ENCODE measurements at places on chromosomes 7 and 10.
A peak's percentile ranks its signal among the peaks of the same experiment; 100 is the strongest.

DNA sequence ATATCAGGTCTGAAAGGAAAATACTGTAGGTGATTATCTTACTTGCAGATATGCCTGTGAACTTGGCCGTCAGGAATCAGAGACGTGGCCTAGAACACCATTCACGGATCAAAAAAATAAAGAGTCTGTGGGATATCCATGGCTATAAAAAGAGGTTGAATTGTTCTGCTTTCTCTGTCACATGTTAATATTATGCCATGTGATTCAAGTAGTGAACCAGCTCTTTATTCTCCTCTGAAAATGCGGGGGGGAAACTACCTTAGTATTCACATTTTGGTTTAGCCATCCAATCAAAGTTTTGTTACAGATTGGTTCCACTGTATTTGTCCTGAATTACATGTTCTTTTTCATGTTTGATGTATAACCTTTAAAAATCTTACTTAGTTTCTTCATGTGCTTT is 120.5 kb downstream of the CCNY start:
- no peaks in the 10 kb centered on the region for H3K36me3 ChIP-seq
- H3K4me1 ChIP-seq: peaks cover 64% of the 10 kb centered on the region
- H3K4me3 ChIP-seq: no peak overlapping the region
- no peaks in the 10 kb centered on the region for H3K27me3 ChIP-seq

GRCh38 chr10:60286559-60286958 is 103.1 kb downstream of the ANK3 start:
- H3K27me3 ChIP-seq: no peaks in the 10 kb centered on the region
- H3K4me1 ChIP-seq: peaks cover 5% of the 10 kb centered on the region
- H3K4me3 ChIP-seq: no peak overlapping the region
- no peak overlapping the region for H3K27ac ChIP-seq
- H3K36me3 ChIP-seq: no peaks in the 10 kb centered on the region
- no peak for DNase-seq

GRCh38 chr10:102101152-102101551 is 19.0 kb downstream of the LDB1 start:
- H3K4me1 ChIP-seq: no peaks in the 10 kb centered on the region
- H3K27me3 ChIP-seq: no peaks in the 10 kb centered on the region
- peaks cover 17% of the 10 kb centered on the region for H3K36me3 ChIP-seq

GRCh38 chr10:3527869-3528268 is 257.1 kb downstream of the KLF6 start:
- H3K36me3 ChIP-seq: no peaks in the 10 kb centered on the region
- no peaks in the 10 kb centered on the region for H3K4me1 ChIP-seq

- H3K36me3 ChIP-seq: peaks cover 37% of the 10 kb centered on the region
- H3K27ac ChIP-seq: no peak overlapping the region
- DNase-seq: peak; percentile 15
- H3K27me3 ChIP-seq: peaks cover 2% of the 10 kb centered on the region
- no peak overlapping the region for H3K4me3 ChIP-seq
- peaks cover 29% of the 10 kb centered on the region for H3K4me1 ChIP-seq
Observed at GRCh38 chr7:71511361-71511807, 379.4 kb downstream of the GALNT17 start.

GRCh38 chr7:50558294-50559053 is 6.7 kb downstream of the DDC start:
- no peak overlapping the region for H3K27ac ChIP-seq
- no peaks in the 10 kb centered on the region for H3K36me3 ChIP-seq
- no peaks in the 10 kb centered on the region for H3K27me3 ChIP-seq
- no peak overlapping the region for H3K4me3 ChIP-seq
- H3K4me1 ChIP-seq: peaks cover 23% of the 10 kb centered on the region
- DNase-seq: no peak

- no peak for DNase-seq
- peaks cover 21% of the 10 kb centered on the region for H3K36me3 ChIP-seq
- H3K4me3 ChIP-seq: peak overlapping the region; percentile 14
- H3K27ac ChIP-seq: peak overlapping the region; percentile 74
Observed at GRCh38 chr7:13980474-13980873, 9.0 kb downstream of the ETV1 start.

DNA sequence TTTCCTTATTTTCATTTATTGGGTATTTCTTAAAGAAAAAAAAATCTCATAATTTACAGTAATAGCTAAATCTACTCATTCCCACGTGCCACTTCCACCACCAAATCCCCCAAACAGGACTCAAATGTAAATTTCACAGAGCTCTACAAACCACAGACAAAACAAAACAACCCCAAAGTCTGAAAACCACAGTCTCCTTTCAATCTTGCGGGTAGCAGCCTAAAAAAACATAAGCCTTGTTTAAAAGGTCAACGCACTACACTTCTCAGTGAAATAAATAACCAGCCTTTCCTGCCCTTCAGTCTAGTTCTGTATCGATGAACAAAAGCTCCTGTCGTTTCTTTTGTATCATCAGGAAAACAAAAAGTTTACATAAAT is 121.8 kb upstream of the AFAP1L2 start:
- H3K36me3 ChIP-seq: no peaks in the 10 kb centered on the region
- peaks cover 59% of the 10 kb centered on the region for H3K4me1 ChIP-seq
- DNase-seq: no peak
- H3K27me3 ChIP-seq: no peaks in the 10 kb centered on the region
- peak overlapping the region; percentile 87 for H3K27ac ChIP-seq

- peak overlapping the region; percentile 90 for H3K4me3 ChIP-seq
- H3K27me3 ChIP-seq: no peaks in the 10 kb centered on the region
- peaks cover 20% of the 10 kb centered on the region for H3K4me1 ChIP-seq
- peaks cover 33% of the 10 kb centered on the region for H3K36me3 ChIP-seq
- H3K27ac ChIP-seq: peak overlapping the region; percentile 96
Observed at GRCh38 chr10:103917302-103918052, 507 bp downstream of the STN1 start.

DNA sequence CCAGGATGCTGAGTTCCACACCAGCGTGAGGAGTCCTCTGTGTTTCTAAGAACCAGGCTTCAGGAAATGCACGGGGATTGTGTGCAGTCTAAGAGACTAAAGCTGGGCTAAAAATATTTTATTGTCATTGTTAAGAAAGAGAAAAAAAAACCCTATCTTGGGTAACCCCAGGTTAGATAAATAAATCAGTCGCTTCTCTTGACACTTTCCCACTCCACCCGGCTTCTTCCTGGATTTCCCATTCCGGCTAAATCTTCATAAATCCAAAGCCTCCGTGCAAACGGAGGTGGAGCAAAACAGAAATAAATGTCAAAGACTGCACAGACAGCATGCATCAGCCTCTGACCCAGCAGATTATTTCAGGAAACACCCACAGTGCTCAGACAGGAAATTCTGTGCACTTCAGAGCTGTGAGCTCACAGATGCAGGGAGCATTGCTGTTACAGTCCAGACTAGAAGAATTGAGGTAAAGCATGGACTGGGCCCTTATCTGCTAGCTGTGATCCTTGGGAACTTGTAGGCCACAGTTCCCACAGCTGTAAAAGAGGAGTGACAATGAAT is 44.8 kb upstream of the GRID1 start:
- H3K36me3 ChIP-seq: no peaks in the 10 kb centered on the region
- H3K27ac ChIP-seq: no peak overlapping the region
- peaks cover 8% of the 10 kb centered on the region for H3K4me1 ChIP-seq
- no peak overlapping the region for H3K4me3 ChIP-seq
- no peaks in the 10 kb centered on the region for H3K27me3 ChIP-seq

DNA sequence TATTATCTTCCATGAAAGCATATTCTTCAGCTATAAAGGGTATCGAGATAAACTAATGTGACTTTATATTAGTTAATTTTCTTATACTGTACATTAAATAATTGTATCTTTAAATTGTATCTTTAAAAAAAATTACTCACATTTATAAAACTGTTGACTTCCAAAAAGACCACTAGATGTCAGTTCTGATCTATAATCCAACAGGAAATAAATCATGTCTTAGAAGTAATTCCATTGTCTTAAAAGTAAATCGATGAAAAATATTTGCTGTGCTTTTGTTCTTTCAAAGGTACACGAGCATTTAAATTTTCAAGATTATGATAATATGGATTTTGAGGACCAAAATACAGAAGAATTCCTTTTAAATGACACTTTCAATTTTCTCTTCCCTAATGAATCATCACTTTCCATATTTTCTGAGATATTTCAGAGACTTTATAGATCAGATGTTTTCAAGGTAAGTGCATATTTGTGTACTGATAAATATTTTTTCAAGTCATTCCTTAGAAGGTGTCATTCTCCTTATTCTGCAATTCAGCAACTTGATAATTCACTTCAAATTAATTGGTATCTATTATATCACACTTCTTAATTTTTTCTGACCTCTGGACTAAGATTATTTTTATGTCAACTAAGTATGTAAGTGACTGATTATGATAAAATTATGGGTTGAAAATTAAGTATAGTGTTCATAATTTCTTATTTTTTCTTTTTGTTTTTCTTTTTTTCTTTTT is 138.5 kb downstream of the CPED1 start:
- peaks cover 3% of the 10 kb centered on the region for H3K4me1 ChIP-seq
- H3K36me3 ChIP-seq: no peaks in the 10 kb centered on the region
- no peak overlapping the region for H3K27ac ChIP-seq
- H3K4me3 ChIP-seq: no peak overlapping the region

- no peak overlapping the region for H3K4me3 ChIP-seq
- H3K27ac ChIP-seq: no peak overlapping the region
- peaks cover 13% of the 10 kb centered on the region for H3K4me1 ChIP-seq
- DNase-seq: peak; percentile 63
- H3K27me3 ChIP-seq: peaks cover 13% of the 10 kb centered on the region
Observed at GRCh38 chr7:129635300-129636029, 23.9 kb downstream of the NRF1 start.

DNA sequence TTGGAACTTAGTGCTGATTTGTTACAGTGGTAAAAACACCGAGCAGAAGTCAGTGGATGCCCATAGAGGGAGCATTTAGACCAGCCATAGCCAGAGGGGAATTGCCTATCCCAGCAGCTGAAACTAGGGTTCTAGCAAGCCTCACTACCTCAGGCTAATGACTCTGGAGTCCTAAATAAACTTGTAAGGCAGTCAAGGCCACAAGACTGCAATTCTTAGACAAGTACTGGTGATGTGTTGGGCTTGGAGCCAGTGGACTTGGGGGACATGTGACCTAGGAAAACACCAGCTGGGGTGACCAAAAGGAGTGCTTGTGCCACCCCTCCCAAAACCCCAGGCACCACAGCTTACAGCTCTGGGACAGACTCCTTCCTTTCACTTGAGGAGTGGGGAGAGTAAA is 209.0 kb downstream of the MAGI2 start:
- no peaks in the 10 kb centered on the region for H3K4me1 ChIP-seq
- no peaks in the 10 kb centered on the region for H3K27me3 ChIP-seq

GRCh38 chr10:125222515-125223308 is 62.3 kb upstream of the CTBP2 start:
- no peak for DNase-seq
- no peak overlapping the region for H3K4me3 ChIP-seq
- no peaks in the 10 kb centered on the region for H3K36me3 ChIP-seq
- H3K4me1 ChIP-seq: peaks cover 21% of the 10 kb centered on the region
- H3K27me3 ChIP-seq: peaks cover 2% of the 10 kb centered on the region
- no peak overlapping the region for H3K27ac ChIP-seq

- H3K4me3 ChIP-seq: no peak overlapping the region
- no peak for DNase-seq
- no peak overlapping the region for H3K27ac ChIP-seq
- peaks cover 20% of the 10 kb centered on the region for H3K36me3 ChIP-seq
Observed at GRCh38 chr7:117828825-117829224, 44.4 kb downstream of the CTTNBP2 start.

DNA sequence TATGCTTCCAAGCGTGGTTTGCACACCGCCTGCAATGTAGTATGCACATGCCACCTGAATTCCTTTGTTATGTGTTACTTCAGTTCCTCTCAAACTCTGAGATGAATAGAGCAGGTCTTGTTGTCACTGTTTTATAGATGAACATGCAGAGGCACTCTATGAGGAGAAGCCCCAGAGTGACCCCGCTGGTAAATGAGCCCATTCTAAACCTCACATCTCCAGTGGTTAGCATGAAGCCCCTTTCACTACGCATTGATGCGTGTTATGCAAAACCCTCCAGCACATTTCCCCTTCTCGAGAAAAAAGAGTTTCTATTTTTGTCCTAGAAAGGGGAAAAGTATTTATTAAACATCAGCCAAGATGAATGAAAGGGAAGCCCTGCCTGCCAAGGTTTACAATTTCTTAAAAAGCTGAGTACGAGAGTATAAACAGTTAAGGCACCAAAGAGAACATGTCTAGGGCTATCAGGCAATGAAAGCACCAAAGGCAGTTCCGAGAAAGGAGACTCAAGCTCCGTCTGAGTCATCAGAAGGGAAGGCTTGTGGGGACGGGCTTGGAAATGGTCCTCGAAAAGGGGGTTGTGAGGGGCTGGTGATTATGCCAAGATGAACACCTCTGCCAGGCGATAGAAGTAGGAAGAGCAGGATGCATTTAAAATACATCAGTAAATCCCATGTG is 58.7 kb upstream of the PFKP start:
- peaks cover 5% of the 10 kb centered on the region for H3K27me3 ChIP-seq
- peaks cover 6% of the 10 kb centered on the region for H3K4me1 ChIP-seq
- no peak overlapping the region for H3K27ac ChIP-seq
- DNase-seq: no peak
- no peaks in the 10 kb centered on the region for H3K36me3 ChIP-seq

GRCh38 chr7:6256677-6257535 is 15.5 kb downstream of the CYTH3 start:
- no peaks in the 10 kb centered on the region for H3K36me3 ChIP-seq
- no peaks in the 10 kb centered on the region for H3K27me3 ChIP-seq
- no peak overlapping the region for H3K4me3 ChIP-seq
- peaks cover 42% of the 10 kb centered on the region for H3K4me1 ChIP-seq
- DNase-seq: no peak
